KBM-7 (cell line): ENCODE measurements at places on chromosomes 7 and 10.

DNA sequence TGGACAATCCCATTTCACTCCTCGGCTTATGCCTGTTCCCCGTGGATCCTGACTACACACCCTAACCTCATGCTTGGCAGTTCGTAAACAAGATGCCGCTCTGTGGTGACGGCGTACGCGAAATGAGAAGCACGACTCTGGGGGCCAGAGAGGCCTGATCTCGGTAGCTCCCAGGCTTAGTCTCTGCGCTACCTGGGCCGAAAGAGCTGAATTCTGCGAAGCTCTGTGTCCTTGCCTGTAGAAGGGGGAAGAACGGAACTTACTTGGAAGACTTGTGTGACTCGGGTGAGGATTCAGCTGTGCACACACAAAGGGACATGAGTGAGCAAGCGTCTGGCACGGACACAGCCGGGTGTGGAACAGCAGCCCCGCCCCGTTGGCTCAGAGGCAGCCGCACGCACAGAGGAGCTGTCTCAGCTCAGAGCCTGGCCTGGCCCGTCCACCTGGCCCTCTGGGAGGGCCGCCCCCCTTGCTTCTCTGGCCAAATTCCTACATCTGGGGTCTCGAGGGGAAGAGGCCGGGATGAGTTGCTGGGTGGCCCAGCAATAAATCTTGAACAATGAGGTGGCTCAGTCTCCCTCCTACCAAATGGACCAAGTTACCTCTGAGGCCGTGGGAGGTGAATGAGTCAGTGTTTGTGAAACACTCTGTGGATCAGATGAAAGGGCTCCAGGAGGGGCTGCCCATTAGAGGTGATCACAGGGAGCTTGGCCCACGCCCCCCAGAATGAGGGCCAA, 83.8 kb downstream of the PDGFA start:
- no peak for DNase-seq

GRCh38 chr10:106467506-106467905, 697.0 kb downstream of the SORCS1 start:
- no peak for DNase-seq

GRCh38 chr10:98664329-98665042, 217.8 kb upstream of the HPS1 start:
- DNase-seq, result peak; percentile 66

DNA sequence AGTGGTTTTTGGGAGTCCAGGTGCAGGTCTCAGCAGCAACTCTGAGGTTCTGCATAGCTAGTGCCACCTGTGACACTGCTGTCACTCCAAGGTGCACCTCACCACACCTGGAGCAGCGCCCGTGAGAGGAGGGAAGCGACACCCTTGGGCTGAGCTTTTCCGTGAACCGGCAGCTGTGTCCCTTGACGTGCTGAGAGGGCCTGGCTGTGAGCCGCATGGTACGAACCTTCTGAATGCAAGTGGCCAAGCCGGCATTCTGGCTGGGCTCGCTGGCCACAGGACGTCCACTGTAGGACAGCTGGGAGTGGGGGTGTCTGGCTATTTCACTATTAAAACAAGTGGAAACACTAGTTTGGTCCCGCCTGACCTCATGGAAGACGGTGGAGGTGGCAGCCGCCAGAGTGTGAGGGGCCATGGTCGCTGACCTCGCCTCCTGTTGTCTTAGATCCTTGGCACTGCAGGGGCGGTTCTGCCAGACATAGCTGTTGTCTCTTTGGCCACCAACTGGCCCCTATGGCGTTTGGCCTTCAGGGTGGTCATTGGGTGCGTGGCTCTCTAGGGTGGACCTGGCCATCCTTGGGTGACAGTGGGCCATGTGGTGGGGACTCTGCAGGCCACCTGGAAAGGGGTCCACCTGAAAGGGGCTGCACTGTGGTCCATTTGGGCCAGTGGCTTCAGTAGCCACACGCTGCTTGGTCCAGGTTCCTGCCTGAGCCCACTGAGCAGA, 12.9 kb downstream of the INPP5A start:
- no peak for DNase-seq

GRCh38 chr7:1906988-1907745, 237.1 kb downstream of the ELFN1 start:
- no peak for DNase-seq

DNA sequence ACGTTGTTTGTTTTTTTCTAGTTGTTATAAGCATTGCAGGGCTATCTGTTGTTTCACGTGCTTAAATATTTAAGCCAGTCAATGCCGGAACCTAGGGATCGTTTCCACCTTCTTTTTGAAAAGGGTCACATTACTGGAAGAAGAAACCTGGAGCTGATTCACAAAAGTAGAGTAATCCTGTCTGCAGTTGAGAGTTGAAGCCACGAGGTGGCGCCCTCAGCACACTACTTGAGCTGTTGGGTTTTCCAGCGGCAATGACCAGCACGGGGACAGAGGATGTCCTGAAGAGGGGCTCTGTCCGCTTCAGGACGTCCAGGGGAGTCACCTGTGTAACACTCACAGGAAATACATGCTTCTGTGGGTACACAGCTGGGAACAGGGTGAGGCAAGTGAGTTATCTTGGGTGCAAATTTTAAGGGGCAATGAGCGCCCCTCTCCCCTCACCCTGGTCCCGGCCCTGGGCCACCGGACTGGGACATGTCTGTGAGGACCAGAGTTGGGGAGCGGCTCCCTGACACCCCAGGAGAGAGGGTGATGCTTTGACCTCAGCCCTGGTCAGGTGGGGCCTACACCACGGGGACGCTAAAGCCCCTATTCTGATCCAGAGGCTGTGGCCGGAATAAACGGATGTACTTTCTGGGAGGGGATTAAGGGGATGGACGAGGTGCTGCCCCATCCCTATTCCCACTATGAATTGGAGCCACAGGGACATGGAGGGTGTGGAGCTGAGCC, 26.3 kb upstream of the WDFY4 start:
- DNase-seq, result peak; percentile 73

DNA sequence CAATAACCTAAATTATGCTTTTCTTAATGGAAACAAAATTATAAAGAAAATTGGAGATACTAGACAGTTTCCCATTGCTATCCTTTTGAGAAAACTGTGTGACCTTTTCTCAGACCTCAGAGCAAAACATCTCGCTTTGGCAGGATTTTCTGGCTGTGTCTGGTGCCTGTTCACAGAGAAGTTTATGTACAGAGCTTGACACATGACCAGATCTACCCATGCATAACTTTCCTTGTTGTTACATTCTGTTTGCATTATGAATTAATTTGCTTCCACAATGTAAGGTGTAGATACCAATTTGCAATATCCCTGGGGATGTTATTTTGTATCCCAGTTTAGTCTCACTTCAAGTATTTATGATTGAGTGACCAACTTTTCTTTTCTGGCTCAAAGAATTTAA, 565.0 kb downstream of the XPNPEP1 start:
- DNase-seq, result no peak
